Right cardiac atrium (tissue), 5 donors: ENCODE measurements at places on chromosomes 6 and 20.

GRCh38 chr6:41659935-41660334, 21.7 kb downstream of the MDFI start:
- DNase-seq = no peak

GRCh38 chr6:154535147-154535546, 24.7 kb upstream of the CNKSR3 start:
- no peak for DNase-seq

DNA sequence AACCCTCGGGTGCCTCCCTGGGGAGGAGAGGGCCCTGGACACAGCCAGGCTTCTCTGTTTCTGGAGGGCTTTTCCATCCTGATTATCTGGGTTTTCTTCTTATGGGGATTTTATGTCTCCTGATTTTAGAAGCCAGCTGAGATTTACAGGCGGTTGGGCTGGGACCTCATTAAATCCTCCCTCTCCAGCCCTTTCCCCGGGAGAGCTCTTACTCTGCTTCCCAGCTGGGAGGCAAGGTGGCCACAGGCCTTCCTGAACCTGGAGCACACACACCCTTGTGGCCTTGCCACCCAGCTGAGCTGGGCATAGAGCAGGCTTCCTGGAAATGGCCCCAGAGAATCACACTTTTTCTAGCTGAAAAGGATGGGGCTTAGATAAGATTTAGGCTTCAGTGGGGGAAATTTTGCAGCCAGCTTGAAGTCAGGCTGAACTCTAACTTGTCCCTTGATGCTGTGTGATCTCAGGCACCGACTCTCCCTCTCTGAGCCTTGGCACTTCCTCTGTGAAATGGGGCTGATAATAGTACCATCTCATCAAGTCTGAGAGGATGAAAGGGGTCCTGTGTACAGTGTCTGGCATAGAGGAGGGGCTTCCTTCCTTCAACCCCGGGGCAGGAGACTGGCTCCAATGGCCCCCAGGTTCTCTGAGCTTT, 16.6 kb downstream of the VSTM2L start:
- DNase-seq = no peak

- DNase-seq = peak; percentile 56
These were observed 80.7 kb upstream of the CCN6 start for GRCh38 chr6:111973118-111973761.

GRCh38 chr6:80930376-80930775, 822.1 kb downstream of the TENT5A start:
- DNase-seq = no peak

DNA sequence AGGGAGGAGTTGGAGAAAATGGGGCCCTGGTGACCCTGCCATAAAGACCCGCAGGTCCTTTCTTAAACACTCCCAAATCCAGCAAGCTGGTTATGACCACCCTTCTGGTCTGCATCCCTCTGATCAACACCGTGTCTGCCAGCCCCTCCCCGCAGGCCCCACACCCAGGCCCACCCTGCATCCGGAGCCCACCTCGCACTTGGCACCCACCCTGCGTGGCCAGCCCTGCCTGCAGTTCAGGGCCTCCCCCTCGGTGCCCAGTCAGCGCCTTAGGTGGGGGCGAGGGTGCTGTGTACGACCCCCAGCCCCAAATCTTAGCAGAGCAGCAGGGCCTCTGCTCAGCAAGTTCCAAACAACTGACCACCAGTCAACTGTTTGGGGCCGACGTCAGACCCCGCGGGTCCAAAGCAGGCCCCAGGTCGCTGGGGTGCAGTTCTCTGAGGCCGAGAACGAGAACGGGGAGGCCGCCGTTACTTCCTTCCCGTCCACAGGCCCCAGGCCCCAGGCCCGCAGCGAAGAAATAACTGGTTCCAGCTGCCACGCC, 1.2 kb downstream of the ACSS1 start:
- DNase-seq = no peak

DNA sequence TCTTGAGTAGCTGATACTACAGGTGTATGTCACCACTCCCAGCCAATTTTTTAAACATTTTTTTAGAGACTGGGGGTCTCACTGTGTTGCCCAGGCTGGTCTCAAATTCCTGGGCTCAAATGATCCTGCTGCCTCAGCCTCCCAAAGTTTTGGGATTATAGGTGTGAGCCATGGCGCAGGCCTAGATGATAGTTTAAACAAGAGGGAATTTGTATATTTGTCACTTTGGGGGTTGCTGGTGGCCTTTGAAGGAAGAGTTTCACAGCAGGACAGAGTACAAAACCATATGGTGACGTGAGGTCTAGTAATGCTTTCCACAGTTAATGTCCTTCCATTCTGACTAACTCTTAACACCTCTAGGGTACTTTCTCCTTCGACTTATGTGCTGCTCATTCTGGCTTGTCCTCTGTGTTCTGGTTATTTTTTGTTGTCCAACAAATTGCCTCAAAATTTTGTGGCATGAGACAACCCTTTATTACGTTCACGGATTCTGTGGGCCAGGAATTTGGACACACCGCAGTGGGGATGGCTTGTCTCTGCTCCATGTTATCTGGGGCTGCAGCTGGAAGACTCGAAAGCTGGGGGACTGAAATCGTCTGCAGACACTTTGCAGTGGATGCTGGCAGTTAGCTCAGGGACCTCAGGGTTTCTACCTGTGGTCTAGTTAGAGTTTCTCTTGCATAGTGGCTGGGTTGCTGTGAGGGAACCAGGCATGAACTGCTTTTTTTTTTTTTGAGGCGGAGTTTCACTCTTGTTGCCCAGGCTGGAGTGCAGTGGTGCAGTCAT, 23.0 kb upstream of the IER3 start:
- DNase-seq = no peak

DNA sequence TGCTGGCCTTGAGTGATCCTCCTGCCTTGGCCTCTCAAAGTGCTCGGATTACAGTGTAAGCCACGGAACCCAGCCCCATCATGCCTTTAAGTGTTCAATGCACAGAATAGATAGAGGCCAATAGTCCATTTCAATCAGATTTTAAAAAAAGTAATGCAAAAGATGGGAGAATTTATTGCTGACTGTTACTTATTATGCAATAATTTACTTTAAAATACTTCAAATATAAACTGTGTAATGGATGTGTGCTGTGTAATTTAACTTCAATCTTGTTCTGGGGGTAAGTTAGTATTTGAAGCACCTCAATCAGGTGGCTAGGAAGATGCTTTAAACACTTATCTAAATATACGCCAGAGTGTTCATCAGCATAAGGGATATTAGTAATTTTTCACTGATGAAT, 51.7 kb upstream of the BCLAF1 start:
- no peak for DNase-seq

DNA sequence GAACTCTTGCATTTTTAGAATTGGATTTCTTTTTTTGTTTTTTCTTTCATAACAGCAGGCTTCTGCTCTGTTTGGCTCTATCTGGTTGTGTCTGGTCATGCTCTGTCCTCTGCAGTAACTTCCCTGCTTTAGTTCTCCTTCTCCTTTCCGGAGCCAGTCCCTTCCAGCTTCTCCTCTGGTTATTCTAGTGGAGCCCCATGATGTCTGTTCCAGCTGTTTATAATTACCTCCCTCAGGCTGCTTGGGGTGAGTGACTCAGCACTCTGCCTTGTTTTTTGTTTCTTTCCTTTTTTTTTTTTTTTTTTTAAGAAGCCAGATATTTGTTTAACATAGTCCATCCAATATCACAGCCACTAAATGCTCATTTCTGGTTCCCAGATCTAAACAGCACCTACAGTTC, 409.6 kb downstream of the MAFB start:
- no peak for DNase-seq

- no peak for DNase-seq
These were observed 165.7 kb upstream of the PTPRK start for GRCh38 chr6:128686084-128686483.

DNA sequence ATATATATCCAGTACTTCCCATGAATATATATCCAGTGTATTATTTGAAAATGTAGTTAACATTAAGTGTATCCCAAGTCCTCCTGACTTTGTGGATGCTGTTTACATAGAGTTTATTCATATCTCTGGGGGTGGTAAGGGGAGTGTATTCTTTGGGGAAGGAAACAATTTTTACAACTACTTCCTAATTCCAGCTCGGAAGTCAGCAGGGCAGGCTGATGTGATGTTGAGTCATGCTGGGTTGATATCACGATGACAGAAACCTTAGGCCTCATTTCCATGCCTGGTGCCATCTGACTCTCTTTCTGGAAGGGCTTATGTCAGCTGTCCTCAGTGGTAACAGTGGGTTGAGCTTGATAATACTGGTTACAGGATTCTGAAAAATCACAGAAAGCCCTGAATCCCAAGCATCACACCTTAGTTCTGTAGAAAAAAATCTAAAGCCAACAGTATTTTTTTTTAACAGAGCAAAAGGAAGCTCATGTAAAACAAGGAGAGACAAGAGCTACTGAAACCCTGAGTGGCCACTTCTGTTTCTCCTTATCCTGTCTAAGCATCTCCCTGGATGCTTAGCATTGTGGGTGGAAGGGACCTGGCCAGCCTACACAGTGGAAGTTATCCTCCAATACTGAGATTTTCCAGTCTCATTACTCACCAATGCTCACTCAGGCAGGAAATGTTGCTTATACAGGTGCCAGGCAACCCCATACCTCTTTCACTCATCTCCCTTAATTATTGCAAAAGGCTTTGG, 75.2 kb upstream of the IYD start:
- no peak for DNase-seq
